Activated naive CD8-positive, alpha-beta T cell treated with anti-CD3 and anti-CD28 coated beads, Interleukin-2, amount 10 ng/mL, durations not matched to agents 7 days and 5 days (primary cell): ENCODE measurements at places on chromosomes 16 and 17.
A peak's percentile ranks its signal among the peaks of the same experiment; 100 is the strongest.

GRCh38 chr16:52050418-52050817 lies 496.5 kb downstream of the TOX3 start:
- no peak for DNase-seq

GRCh38 chr17:45688353-45688752 lies 95.8 kb upstream of the CRHR1 start:
- no peak for DNase-seq

DNA sequence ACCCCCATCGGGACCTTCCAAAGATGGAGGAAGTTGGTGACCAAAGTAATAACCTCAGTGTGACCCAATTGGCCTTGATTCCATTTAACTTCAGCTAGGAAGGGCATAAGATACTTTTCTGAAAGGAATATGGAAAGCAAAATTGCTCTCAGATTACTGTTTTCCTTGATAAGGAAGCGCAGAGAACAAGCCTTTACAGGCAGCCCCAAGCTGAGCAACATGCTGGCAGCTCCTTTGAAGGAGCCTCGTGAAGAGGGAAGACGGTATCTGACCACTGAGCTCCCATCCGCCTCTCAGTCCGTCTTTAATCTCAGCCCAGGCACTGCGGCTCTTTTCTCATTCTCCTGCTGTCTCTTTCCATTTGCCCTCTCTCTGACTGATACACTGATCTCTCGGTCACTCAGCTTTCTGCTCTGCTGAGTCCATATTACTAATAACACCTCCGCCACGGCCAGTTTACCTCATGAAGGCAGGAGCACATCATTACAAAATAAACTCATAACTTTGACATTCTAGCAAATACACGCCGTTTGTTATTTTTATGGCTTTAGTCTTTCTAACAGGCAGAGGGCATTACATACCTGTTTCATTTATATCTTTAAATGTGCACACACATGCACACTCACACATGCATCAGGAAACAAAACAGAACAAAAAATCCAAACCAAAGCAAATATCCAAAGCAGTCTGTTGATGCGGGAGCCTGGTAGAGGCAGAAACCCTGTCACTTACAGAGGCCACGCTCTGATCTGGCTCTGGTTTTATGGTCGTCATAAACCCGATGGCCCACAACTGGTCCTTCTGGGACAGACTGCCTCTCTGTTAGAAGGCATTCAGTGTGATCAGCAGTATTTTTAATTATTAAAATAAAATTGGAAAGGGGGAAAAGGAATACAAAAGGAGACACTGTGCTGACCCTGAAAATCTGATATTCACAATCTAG lies 183.2 kb downstream of the AATF start:
- no peak for DNase-seq

- peak; percentile 67 for DNase-seq
These were observed 1.8 kb downstream of the ASGR1 start for GRCh38 chr17:7177191-7177953.

GRCh38 chr16:11218604-11218962 lies 37.4 kb downstream of the SOCS1 start:
- no peak for DNase-seq

DNA sequence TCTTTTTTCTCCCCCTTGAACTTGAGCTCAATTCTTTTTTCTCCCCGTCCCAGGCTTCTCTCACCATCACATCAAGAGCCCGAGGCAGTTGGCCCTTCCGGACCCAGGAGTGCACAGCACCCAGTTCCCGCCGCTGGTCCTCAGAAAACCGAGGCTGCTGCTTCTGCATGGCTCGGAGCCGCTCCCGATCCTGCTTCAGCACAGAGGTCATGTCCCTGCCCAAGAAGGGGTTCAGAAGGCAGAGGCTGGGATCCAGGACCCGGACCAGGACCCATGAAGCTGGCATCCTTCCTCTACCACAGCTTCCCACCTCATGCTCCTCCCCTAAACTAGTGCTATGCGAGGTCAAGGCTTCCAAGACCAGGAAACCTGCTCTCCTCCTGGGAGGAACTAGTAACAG lies 10.5 kb downstream of the PER1 start:
- DNase-seq = no peak

GRCh38 chr17:44543213-44543904 lies 13.9 kb upstream of the FZD2 start:
- DNase-seq = no peak

GRCh38 chr16:67663151-67663876 lies 2.6 kb downstream of the PARD6A start:
- DNase-seq = no peak

DNA sequence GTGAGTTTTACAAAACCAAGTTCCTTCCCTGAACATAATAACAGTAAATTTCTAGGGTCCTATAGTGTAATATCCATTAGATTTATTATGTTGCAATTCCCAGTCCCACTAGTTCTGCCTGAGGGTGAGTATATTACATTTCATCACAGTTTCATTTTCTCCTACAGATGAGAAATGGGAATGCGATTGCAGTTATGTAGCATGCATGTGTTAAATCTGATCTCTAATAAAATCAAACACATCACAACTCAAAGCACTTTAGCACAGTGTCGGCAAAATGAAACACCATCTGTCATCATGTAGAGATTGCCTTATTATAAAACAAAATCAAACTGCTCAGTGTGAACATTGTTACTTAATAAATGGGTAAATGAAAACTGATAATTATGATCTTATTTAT lies 180.5 kb upstream of the TOX3 start:
- no peak for DNase-seq

GRCh38 chr16:9092282-9092977 lies 986 bp downstream of the HAPSTR1 start:
- DNase-seq = peak; percentile 78

DNA sequence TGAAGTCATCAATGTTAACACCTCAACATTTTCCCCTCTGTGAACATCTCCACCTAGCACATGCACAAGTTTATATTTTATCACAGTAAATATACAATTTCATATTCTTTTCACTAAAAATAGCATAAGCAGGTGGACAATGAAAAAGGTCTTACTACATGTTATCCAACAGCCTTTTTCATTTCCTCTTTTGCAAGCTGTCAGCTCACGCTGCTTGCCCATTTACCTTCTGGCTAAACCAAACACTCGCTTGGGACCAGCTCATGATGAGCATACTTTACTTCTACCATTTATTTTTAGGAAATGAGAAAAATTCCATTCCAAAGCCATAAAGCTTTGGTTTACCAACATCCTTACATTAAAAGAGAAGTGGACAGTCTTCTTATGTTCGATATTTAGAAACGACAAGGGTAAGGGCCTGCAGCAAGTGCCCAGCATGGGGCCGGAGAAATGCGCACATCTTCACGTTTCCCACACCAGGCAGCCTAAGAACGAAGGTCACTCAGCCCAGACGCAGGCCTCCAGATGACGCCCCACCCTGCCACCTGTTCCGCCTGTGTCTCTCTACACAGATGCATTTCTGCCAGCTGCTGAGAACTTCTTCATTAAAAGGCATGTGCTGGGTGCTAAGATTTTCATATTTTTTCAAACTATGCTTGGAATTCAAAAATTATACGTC lies 13.9 kb downstream of the SNN start:
- no peak for DNase-seq

DNA sequence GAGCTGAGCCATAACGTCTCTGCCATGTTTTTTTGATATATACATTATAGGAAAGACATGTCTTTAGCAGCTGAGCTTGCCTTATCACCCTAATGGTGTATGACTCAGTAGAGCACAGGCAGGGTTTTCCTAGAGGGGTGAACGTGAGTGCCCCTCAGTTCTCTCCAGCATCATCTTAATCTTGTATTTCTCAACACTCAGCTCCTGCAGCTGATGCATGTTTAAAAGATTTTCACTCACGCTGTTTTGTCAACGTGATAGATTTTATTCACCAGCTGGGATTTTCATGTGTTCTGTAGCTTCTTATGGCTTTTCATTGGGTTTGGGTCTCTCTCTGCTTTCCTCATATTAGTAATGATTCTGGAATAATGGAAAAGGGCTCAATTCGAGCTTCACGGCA lies 186.0 kb upstream of the PMFBP1 start:
- DNase-seq = no peak

GRCh38 chr17:12765548-12765947 lies 23.8 kb upstream of the ARHGAP44 start:
- DNase-seq = no peak

- no peak for DNase-seq
These were observed 34.8 kb downstream of the MPRIP start for GRCh38 chr17:17077101-17077500.
